ENCODE measurements at places on chromosomes 1 and 21. TPM values are rescaled to one million over a fixed set of nuclear protein-coding genes. Genes with fewer than 3 reads are reported as not detected.
A peak's percentile ranks its signal among the peaks of the same experiment; 100 is the strongest.

DNA sequence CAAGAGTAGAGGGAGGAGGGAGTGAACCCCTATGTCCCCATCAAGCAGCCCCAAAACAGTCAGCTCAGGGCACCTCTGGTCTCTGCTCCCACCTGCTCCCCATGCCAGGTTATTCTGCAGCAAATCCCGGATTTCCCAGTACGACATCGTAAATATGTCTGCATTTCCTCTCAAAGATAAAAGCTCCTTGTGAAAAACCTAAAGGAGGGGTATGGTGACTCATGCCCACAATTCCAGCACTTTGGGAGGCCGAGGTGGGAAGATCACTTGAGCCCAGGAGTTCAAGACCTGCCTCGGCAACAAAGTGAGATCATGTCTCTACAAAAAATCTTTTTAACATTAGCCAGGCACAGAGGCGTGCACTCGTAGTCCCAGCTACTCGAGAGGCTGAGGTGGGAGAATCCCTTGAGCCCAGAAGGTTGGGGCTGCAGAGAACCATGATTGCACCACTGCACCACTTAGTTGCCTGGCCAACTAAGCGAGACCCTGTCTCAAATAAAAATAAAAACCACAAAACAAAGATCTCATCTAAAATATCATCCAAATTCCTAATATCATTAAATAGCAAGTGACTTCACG lies 7.1 kb downstream of the ACOT7 start:
- no peak overlapping the region for H3K4me3 ChIP-seq
- H3K27me3 ChIP-seq: no peaks in the 10 kb centered on the region
- DNase-seq: no peak
- H3K4me1 ChIP-seq: peaks cover 15% of the 10 kb centered on the region
- no peak overlapping the region for H3K27ac ChIP-seq
- H3K36me3 ChIP-seq: no peaks in the 10 kb centered on the region

DNA sequence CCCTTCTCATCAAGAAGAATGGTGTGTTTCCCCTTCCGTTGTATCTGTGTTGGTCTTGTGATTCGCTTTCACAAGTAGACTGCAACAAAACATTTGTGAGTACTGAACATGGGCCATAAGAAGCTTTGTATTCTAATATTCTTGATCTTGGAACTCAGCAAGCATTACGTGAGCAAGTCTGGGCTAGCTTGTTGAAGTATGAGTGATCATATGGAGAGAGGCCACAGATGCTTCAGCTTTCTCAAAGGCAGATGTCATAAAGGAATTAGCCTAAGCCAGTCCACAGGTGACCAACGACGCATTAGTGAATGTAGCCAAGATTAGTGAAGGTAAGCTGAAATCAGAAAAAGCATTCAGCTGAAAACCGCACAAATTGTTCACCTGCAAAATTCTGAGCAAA lies 609.6 kb upstream of the NEGR1 start:
- no peak overlapping the region for H3K4me3 ChIP-seq
- no peaks in the 10 kb centered on the region for H3K4me1 ChIP-seq
- no peaks in the 10 kb centered on the region for H3K27me3 ChIP-seq
- no peaks in the 10 kb centered on the region for H3K36me3 ChIP-seq

- H3K36me3 ChIP-seq: no peaks in the 10 kb centered on the region
- peaks cover 45% of the 10 kb centered on the region for H3K4me1 ChIP-seq
- no peak overlapping the region for H3K27ac ChIP-seq
- peaks cover 5% of the 10 kb centered on the region for H3K27me3 ChIP-seq
- DNase-seq: no peak
These were observed 2.5 kb upstream of the DHRS3 start for GRCh38 chr1:12620488-12620865.

GRCh38 chr1:41649396-41650027 lies 165.0 kb upstream of the EDN2 start:
- no peak for DNase-seq
- H3K27ac ChIP-seq: peak overlapping the region; percentile 30
- H3K27me3 ChIP-seq: no peaks in the 10 kb centered on the region
- H3K4me3 ChIP-seq: no peak overlapping the region
- H3K4me1 ChIP-seq: peaks cover 18% of the 10 kb centered on the region

- H3K4me1 ChIP-seq: no peaks in the 10 kb centered on the region
- peaks cover 65% of the 10 kb centered on the region for H3K27me3 ChIP-seq
- H3K4me3 ChIP-seq: no peak overlapping the region
- H3K36me3 ChIP-seq: no peaks in the 10 kb centered on the region
- DNase-seq: no peak
- no peak overlapping the region for H3K27ac ChIP-seq
These were observed 6.8 kb upstream of the OLIG2 start for GRCh38 chr21:33018707-33019465.

- H3K4me1 ChIP-seq: no peaks in the 10 kb centered on the region
- no peak overlapping the region for H3K4me3 ChIP-seq
- DNase-seq: no peak
- no peaks in the 10 kb centered on the region for H3K36me3 ChIP-seq
- H3K27ac ChIP-seq: no peak overlapping the region
- no peaks in the 10 kb centered on the region for H3K27me3 ChIP-seq
These were observed 36.0 kb downstream of the C1orf94 start for GRCh38 chr1:34212673-34213072.

DNA sequence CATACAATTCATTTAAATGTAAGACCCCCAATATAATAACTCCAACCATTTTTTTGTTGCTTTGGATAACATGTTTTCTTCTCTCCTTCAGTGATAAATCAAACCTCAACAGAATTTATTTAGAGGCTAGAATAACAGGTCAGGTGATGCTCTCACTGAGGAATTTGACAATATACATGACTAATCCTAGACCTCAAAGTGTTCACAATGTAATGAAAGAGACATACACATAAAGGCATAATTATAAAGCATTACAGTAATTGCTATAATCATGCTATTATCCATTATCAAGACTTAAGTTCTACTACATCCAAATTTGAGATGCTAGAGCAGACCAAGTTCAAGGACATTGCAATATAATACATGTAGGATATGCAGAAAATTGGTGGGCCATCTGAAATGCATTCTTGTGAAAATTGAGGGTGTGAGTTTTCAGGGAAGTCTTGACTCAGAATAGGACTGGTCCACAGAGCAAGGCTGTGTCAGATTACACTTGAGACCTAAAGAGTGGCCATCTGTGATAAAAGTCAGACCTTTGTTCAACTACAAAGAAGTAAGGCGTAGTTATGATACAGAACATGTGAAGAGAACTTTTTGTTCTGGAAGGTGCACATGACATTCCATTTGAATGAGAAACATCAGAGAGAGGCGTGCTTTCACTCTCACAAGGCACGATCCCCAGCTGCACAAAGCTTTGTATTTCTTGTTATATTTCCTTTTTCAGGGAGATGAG lies 45.5 kb downstream of the UTP25 start:
- H3K27ac ChIP-seq: peak overlapping the region; percentile 73
- no peaks in the 10 kb centered on the region for H3K36me3 ChIP-seq
- H3K27me3 ChIP-seq: no peaks in the 10 kb centered on the region

- H3K36me3 ChIP-seq: peaks cover 68% of the 10 kb centered on the region
- peak overlapping the region; percentile 46 for H3K4me3 ChIP-seq
- no peak for DNase-seq
- no peak overlapping the region for H3K27ac ChIP-seq
- no peaks in the 10 kb centered on the region for H3K27me3 ChIP-seq
These were observed 777 bp downstream of the NUDT17 start for GRCh38 chr1:145846201-145846612.

DNA sequence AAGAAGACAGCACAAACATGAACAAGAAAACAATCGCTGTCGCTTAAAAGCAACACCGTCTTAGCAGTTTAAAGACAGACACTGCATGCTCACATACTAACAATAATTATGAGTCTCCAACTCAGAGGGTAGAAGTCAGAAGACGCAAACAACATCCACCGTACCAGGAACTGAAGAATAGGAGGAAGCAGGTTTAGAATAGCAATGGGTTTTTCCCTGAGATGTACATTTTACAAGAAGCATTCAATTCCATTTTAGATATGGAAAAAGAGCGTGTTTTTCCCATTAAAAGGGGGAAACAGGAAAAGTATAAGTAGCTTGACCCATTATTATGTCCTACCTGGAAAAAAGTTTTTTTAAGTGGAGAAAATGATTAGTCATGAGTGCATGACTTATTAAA lies 34.5 kb upstream of the KCNE1 start:
- no peaks in the 10 kb centered on the region for H3K27me3 ChIP-seq
- peaks cover 43% of the 10 kb centered on the region for H3K4me1 ChIP-seq
- DNase-seq: no peak
- H3K4me3 ChIP-seq: no peak overlapping the region
- 0 out of 2 replicates have a peak, but pooled peaks cover 3% of the 10 kb centered on the region for H3K36me3 ChIP-seq

DNA sequence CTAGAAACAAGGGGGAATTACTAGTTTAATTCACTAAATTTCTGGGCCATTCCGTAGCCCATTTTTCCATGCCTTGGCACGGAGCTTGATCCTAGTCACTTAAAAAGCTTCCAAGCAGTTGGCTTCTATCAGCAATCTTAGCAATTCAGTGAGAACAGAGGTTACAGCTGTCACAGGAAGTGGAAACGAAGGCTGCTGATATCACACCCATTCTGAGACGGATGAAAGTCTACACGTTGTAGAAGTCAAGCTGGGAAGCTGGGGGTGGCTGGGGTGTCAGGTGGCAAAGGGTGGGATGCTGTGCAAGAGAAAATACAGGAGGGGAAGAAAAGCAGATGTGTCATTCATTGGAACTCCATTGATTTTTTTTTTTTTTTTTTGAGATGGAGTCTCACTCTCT lies 11.8 kb upstream of the STMN1 start:
- no peaks in the 10 kb centered on the region for H3K36me3 ChIP-seq
- peaks cover 13% of the 10 kb centered on the region for H3K4me1 ChIP-seq
- DNase-seq: no peak
- H3K27me3 ChIP-seq: no peaks in the 10 kb centered on the region

GRCh38 chr1:2210786-2211185 lies 16.2 kb upstream of the FAAP20 start:
- H3K36me3 ChIP-seq: no peaks in the 10 kb centered on the region
- no peak for DNase-seq
- H3K27me3 ChIP-seq: no peaks in the 10 kb centered on the region
- no peak overlapping the region for H3K4me3 ChIP-seq
- peaks cover 49% of the 10 kb centered on the region for H3K4me1 ChIP-seq

GRCh38 chr1:184531296-184531695 lies 144.5 kb downstream of the C1orf21 start:
- no peaks in the 10 kb centered on the region for H3K4me1 ChIP-seq
- no peak for DNase-seq
- H3K27ac ChIP-seq: no peak overlapping the region
- no peaks in the 10 kb centered on the region for H3K36me3 ChIP-seq
- H3K4me3 ChIP-seq: no peak overlapping the region
- H3K27me3 ChIP-seq: no peaks in the 10 kb centered on the region

GRCh38 chr1:174158767-174159251 lies 511 bp upstream of the RABGAP1L start:
- H3K4me1 ChIP-seq: peaks cover 10% of the 10 kb centered on the region
- no peaks in the 10 kb centered on the region for H3K36me3 ChIP-seq
- no peaks in the 10 kb centered on the region for H3K27me3 ChIP-seq
- DNase-seq: no peak

DNA sequence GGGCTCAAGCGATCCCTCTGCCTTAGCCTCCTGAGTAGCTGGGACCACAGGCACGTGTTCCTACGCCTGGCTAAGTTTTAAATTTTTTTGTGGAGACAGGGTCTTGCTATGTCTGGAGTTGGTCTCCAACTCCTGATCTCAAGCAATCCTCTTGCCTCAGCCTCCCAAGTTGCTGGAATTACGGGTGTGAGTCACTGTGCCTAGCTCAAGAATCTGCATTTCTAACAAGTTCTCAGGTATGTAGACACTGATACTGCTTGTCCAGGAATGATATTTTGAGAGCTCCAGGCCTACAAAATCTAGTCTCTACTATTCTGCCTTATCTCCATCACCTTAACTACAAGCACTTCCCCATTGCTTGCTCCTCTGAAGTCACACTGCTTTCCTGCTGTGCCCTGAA lies 22.3 kb downstream of the ANGPTL7 start:
- no peaks in the 10 kb centered on the region for H3K4me1 ChIP-seq
- H3K27ac ChIP-seq: no peak overlapping the region

- H3K4me3 ChIP-seq: no peak overlapping the region
- no peak for DNase-seq
- no peaks in the 10 kb centered on the region for H3K36me3 ChIP-seq
- H3K4me1 ChIP-seq: no peaks in the 10 kb centered on the region
- no peak overlapping the region for H3K27ac ChIP-seq
- no peaks in the 10 kb centered on the region for H3K27me3 ChIP-seq
These were observed 439.8 kb upstream of the RUNX1 start for GRCh38 chr21:35488946-35489345.

GRCh38 chr1:170530972-170531757 lies 801 bp upstream of the GORAB start:
- H3K4me1 ChIP-seq: peaks cover 11% of the 10 kb centered on the region
- no peak for DNase-seq
- H3K27me3 ChIP-seq: no peaks in the 10 kb centered on the region
- peak overlapping the region; percentile 54 for H3K4me3 ChIP-seq

- peak overlapping the region; percentile 61 for H3K27ac ChIP-seq
- no peak overlapping the region for H3K4me3 ChIP-seq
- DNase-seq: peak; percentile 98
- H3K4me1 ChIP-seq: peaks cover 55% of the 10 kb centered on the region
These were observed 53.4 kb downstream of the ZBTB18 start for GRCh38 chr1:244104309-244105060.

- H3K4me3 ChIP-seq: peak overlapping the region; percentile 17
- peak; percentile 91 for DNase-seq
- H3K27me3 ChIP-seq: no peaks in the 10 kb centered on the region
- H3K36me3 ChIP-seq: no peaks in the 10 kb centered on the region
- peaks cover 15% of the 10 kb centered on the region for H3K4me1 ChIP-seq
- H3K27ac ChIP-seq: peak overlapping the region; percentile 8
These were observed 7.6 kb upstream of the IL22RA1 start for GRCh38 chr1:24150234-24151174.

Gene AGMAT
- total RNA-seq: 0.53 TPM

Gene GOLT1A
- not detected for total RNA-seq

Gene TNFAIP8L2
- not detected for total RNA-seq

Gene PM20D1
- not detected for total RNA-seq

Gene FCRL4
- total RNA-seq: not detected

Gene VASH2
- 1.0 TPM for total RNA-seq

Gene CLCA1
- total RNA-seq: not detected

Gene TMCO4
- total RNA-seq: 19.1 TPM

Gene NBL1
- total RNA-seq: 3.7 TPM

Data from SJSA1 (cell line).